Posterior vena cava (tissue), 2 donors: ENCODE measurements at places on chromosomes 12 and 14. TPM values are rescaled to one million over a fixed set of nuclear protein-coding genes. Genes with fewer than 3 reads are reported as not detected.

- DNase-seq = no peak
Measured at GRCh38 chr12:108495054-108495453, 20.0 kb upstream of the FICD start.

DNA sequence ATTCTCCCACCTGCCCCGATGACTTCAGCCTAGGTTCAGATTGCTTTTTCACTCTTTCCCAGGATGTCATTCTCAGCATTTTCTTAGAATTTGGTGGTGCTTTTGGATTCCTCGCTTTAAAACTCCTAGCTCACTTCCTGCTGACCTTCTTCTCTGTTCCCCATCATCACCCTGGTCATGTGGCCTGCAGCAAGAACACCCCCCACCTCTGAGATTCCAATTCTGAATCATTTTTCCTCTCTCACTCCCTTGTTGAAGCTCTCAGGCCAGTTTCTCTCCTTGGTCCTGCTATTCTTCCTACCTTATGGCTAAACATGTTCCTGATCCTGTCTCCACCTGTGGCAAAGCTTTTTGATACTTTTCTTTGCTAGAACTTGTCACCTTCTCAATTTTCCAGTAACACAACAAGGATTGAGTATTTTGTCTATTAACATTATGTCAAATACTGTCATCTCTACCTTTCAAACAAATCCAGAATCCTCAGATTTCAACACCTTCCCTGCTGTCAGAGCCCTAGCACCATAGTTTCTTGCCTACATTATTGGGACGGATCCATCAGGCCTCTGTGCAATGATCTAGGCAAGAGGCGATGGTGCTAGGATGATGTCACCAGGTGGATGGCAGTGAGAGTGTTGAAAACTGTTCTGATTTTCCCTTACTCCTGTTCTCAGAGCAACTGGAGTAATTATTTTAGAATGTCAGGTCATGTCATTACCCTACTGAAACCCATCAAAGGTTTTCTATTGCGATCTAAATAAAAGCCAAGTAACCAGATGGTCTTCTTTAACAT lies 233.7 kb downstream of the MON2 start:
- DNase-seq = no peak

DNA sequence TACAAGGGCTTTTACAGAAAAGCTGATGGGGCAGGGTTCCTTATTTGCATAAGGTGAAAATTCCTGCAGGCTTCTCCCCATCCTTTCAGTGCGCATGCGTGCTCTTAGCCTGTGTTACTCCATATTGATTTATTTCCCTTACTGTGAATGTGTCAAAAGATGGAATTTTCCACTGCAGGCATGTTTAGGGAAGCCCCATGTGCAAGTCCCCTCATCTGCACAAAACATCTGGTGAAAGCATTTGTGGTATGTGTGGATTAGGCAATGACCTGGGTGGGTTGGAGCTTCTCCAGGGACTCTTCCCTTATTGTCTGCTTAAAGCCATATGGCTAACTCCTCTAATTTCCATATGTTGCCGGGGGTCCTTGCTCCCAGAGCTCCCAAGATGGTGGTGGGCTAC lies 912.7 kb upstream of the LRFN5 start:
- DNase-seq = no peak

ZNF605 gene
- 12.2 TPM for total RNA-seq

TPH2 gene
- total RNA-seq = not detected
